Activated T-helper 1 cell treated with Interleukin-2 at 50 U/mL for 16 hours (primary cell): ENCODE measurements at places on chromosomes 4 and X.

- DNase-seq = no peak
These were observed 174.9 kb upstream of the PCDH18 start for GRCh38 chr4:137707102-137707620.

DNA sequence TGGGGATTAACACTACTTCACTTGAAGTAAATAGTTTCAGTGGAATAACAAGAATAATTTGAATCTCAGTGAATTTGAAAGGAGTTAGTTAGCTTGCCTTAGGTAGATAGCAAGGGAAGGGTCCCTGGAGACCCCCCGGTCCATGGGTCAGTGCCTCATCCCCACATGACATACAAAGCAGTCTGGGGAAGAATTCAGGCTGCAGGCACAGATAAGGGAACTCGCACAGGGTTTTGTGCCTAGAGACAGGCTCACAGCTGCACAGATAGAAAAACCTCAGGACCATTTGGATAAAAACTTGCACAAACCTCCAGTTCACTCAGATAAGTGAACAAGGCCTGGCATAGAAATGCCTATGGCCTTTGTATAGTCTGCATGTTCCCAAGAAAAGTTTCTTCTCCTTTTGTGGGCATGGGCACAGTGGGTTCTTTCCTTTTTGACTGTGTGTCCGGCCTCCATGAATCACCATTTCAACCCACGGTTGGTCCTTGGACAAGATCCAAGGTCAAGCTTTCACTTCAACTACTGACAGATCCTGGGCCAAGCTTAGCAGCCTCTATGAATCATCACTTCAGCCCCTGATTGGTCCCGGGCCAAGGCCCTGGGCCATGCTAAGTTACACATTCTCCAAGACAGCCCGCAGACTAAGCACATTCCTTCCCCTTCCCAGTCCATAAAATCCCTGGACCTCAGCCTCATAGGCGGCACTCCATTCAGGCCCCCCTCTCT is 108.3 kb upstream of the KLHL4 start:
- no peak for DNase-seq

- DNase-seq = no peak
These were observed 531 bp downstream of the STAG2 start for GRCh38 chrX:123962006-123962467.

- no peak for DNase-seq
These were observed 13.4 kb upstream of the RNF175 start for GRCh38 chr4:153773236-153773690.
